ENCODE measurements at places on chromosomes 2 and 18.
A peak's percentile ranks its signal among the peaks of the same experiment; 100 is the strongest.

DNA sequence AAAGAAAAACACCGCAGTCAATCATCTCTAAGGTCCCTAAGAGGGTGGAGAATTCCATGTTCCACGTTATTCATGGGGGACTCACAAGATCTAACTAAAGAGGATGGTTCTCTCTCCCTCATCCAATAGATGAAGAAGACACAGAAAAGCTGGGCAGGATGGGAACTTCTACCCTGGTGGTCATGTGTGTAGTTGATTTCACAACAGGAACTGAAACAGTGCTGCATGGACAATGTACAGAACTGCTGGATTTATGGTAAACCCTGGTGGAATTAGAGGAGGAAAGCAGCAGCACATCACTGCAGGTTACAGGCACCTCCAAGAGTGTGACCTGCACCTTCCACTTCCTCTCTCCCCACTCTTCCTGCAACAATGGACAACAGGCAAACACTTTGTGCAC lies 31.4 kb downstream of the FECH start:
- DNase-seq = no peak

DNA sequence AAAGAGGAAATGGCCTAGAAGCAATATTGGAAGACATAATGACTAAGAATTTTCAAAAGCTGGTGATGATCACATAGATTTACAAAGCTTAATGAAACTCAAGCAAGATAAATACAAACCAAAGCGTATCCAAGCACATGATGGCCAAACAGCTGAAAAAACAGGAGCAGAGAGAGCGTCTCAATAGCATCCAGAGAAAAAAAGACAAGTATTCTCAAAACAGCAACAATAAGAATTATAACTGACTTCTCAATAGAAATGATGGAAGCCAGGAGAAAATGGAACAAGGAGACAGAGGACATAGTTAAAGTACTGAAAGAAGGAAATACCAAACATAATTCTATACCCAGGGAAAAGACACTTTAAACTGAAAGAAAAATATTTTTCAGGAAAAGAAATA lies 437.2 kb upstream of the TNP1 start:
- DNase-seq = no peak

DNA sequence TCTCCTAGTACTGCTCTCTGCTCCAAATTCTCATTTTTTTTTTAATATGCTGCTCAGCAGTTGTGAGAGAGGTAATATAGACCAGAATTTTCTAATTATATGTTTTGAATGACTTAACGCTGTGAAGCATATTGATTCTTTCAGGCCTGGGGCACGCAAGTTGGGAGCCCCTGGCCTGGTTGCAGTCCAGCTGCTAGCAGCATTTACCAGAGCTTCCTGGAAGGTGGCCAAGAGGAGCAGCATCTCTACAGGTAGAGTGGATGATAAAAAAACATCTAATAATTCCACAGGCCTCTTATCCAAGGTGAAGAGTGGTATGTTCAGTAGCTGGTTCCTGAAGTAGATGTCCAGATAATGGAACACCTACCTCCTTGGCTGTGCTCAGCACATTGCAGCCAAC lies 7.3 kb upstream of the UGP2 start:
- no peak for DNase-seq

DNA sequence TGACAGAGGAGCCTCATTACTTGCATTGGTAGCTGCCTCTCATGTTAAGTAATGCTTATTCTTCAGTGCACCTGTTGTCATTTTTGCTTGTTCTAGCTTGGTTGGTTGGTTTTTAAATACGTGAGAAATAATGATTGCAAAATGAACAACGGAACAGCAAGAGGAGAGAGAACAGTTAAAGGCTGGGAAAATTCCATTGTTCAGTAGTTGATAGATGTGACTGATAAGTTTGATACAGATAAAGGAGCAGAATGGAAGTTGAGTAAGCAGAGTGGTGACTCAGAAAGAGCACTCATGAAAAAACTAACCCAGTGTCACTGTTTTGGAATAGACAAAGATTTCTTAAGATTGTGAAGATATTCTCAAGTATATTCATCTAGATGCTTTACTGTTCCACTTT lies 50.5 kb downstream of the MTA3 start:
- DNase-seq = peak; percentile 46

GRCh38 chr18:79540161-79540903 lies 139.3 kb upstream of the CTDP1 start:
- DNase-seq = no peak

GRCh38 chr2:238100821-238101771 lies 956 bp downstream of the ESPNL start:
- no peak for DNase-seq

- DNase-seq = no peak
Observed at GRCh38 chr18:76428396-76429261, 66.4 kb downstream of the ZNF516 start.

DNA sequence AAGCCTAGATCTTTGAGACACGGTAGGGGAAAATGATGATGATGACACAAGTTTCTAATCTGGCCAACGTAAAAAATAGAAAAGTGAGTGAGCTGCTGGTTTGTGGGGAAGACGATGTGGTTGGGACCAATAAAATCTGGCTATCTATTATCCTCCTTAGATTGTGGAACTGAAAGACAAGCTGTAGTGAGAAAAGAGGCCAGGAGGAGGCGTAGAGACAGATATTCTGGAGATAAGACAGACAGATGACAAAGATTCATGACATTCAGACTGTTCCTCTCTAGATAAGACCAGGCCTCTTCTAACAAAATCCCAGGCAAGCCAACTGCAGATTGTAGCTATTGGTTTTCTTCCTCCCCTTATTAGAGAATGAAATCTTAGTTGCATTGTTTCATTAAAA lies 376.3 kb upstream of the UBE2E3 start:
- DNase-seq = no peak

DNA sequence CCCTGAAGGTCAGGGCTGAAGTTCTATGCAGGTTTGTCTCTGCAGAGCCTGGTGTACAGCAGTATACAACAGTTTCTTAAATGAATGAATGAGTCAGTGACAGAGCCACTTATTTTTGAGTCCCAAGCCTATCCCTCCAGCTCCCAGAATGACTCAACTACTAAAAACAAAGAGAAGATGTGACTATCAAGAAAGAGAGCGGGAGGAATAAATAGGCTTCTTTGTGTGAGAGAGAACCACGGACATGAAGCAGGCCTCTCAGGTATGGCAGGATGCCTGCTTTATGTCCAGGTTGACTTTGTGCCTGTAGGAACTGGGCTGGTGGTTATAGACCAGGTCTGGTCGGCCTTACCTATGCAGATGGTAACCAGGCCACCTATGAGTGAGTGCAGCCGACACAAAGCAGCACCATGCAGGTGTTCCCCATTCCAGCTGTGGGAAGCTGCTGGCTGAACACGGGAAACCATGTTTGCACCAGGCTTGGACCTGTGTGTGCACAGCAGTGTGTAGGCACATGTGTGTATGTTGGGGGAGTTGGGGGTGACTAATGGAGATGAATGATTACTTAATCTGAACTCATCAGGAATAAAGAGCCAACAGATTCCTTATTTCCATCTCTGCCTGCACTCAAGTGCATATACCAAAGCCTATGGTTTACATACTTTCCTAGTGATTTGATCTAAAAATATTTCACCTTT lies 171.0 kb downstream of the OSR1 start:
- DNase-seq = peak; percentile 29

DNA sequence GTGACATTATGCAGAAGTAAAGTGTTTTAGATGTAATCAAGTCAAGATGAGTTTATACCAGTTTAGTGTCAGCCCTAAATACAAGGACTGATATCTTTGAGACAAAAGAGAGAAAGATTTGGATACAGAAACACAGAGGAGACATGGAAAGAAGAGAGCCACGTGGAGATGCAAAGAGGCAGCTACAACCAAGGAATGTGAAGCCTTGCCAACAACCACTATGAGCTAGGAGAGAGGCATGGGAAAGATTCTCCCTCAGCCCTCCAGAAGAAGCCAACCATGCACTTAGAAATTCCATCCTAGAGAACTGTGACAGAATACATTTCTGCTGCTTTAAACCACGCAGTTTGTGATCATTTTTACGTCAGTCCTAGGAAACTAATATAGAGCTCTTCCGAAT lies 217.2 kb downstream of the DOK6 start:
- peak; percentile 64 for DNase-seq

- DNase-seq = peak; percentile 39
Observed at GRCh38 chr2:174004905-174005605, 39.9 kb upstream of the SP3 start.

- DNase-seq = no peak
Observed at GRCh38 chr2:228649447-228649846, 468.0 kb upstream of the SPHKAP start.

DNA sequence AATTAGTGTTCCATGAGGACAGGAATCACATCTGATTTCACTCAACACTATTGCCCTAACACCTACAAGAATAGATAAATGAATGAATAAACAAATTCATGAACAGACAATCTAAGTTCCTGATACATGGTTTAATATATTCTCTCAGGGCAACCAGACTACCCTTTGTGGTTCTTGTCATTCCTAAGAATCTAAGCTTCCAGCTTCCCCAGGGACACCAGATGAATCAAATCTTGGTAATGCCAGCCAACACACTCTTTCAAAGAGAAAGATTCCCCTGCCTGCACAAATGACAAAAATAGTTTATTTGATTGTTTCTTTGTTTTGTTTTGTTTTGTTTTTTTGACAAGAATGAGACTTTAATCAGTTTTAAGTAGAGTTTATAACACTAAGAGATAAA lies 237.5 kb upstream of the CHAC2 start:
- no peak for DNase-seq

DNA sequence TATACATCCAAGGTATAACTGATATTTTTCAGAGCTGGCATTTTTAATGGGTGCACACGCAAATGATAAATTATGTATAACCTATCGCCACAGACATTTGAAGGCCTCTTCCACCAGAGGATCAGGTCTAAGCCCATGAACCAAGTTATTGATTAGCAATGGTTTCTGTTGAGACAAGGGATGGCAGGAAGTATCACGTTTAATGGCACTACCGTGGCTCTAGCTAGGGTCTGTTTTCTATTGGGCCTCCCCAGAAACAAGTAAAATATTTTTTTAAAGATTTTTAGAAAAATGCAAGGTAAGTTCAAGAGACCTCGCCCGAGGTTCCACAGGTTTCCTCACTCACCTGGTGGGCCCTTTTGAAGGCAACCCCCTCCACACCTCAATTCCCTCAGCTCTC lies 667 bp downstream of the GFPT1 start:
- DNase-seq = no peak

DNA sequence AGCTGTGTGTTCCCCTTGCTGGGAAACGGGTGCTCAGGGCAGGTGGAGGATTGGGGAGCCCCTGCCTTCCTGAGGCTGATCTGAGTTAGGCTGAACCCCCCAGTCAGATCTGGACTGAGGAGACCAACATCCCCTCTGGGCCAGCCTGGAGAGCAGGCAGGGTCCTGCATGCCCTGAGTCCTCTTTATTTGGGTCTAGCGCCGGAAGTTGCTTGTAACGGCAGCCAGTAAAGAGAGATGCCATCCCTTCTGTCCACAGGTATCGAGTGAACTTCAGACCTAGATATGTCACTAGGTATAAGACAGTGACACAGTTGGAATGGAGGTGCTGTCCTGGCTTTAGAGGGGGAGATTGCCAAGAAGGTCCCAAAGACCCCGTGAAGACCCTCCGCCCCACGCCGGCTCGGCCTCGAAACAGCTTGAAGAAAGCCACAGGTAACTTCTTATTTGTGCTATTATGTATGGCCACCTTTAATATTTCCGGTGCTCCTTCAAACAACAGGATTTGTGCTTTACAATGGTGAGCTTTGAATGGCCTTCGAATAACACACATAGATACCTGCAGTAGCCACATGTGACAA lies 38.0 kb downstream of the EMILIN2 start:
- no peak for DNase-seq

All from AG08396 (cell line).